ENCODE measurements at places on chromosomes 7 and 10.

GRCh38 chr7:29053105-29053872 lies 93.0 kb downstream of the CPVL start:
- no peak for DNase-seq

DNA sequence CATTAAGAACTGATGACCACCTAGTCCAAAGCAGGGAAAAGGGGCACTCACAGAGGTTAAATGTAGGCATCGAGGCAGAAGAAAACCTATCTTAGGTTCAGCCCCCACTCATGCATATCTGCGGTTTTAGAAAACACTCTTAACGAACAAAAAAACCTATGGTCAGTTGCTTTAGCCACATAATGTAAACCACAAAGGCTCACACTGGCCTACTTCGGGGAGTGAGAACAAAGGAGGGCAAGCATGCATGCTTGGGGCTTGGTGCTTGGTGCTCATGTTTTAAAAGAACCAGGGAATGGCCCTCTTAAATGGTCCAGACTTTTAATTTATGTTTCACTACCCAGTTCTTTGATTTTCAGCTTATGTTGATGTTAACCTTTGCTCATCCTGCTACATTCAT lies 14.2 kb downstream of the INSYN2A start:
- DNase-seq = no peak

GRCh38 chr7:114653364-114654088 lies 238.9 kb downstream of the FOXP2 start:
- DNase-seq = peak; percentile 57

DNA sequence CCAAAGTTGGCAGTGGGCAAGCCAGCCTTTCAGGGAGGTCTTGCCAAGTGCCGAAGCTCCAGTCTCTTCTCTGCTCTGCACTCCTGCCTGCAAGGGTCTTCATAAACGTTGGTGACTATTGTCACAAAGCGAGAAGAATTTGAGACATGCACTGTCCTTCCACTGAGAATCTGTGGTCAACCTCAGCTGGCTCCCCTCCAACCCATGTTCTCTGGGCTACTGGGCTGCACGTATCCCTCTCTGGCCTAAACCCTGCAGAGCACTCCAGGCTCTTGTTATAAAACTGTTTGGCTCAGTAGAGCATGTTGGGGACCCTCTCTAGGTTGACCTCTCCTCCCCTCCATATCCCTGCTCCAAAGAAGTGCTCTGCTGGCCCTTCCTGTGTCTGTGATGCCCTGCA lies 260.4 kb upstream of the NFE2L3 start:
- DNase-seq = no peak

- peak; percentile 52 for DNase-seq
Measured at GRCh38 chr7:32462977-32463376, 27.2 kb downstream of the LSM5 start.

- DNase-seq = no peak
Measured at GRCh38 chr7:143487566-143487965, 9.9 kb downstream of the TAS2R41 start.

GRCh38 chr7:27149842-27150567 lies 2.4 kb downstream of the HOXA3 start:
- no peak for DNase-seq

- no peak for DNase-seq
Measured at GRCh38 chr7:101614098-101614938, 14.8 kb downstream of the MYL10 start.

DNA sequence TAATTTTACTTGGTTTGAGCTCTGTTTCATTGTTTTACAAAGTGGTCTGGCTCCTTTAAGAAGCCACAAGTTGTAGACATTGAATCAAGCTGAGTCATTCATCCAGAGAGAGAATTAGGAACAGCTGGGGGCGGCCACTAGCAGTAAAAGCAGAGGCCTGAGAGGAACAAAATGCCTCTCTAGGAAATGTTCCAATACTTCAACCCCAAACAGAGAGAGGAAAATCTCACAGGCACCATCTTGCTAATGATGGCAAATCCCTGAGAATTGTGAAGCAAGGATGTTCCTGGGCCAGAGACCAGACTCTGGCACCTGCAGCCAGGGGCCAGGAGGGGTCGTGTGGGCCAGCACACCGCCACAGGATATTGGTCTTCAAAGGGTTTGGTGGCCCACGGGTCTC lies 26.5 kb upstream of the TRIL start:
- no peak for DNase-seq

- no peak for DNase-seq
Measured at GRCh38 chr10:48412081-48412480, 105.6 kb downstream of the MAPK8 start.

GRCh38 chr7:92915348-92915747 lies 79.0 kb upstream of the CDK6 start:
- DNase-seq = no peak

DNA sequence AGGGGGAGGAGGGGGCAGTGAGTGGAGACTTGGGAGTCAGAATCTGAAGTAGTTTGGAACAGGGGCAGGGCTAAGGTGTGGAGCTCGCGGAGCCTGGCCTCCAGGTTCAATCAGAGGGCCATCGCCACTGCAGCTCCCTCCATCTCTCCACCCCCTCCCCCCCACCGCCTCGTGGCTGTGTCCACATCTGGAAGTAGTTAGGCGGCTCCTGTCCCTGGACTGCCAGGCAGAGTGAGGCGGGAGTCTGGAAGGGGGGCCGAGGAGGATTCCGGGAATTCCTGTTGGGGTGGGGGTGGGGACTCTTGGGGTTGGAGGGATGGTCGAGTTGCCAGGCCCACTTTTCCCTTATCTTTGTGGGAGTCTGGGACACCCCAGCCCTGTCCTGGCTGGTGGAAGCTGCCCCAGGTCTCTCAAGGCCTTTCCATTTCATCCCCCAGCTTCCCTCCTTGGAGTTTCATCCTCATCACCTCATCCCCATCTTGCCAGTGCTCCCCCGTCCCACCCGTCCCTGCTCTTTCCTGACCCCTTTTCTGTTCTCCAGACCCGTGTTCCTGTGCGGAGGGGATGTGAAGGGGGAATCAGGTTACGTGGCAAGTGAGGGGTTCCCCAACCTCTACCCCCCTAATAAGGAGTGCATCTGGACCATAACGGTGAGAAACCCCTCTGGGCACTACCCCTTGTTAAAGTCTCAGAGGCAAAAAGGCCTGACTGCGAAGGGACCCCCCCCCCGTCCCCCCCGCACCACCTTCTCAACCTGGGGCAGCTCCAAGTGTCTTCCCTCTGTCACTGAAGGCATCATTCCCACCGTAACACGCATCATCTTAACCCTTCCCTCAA lies 944 bp downstream of the PCOLCE start:
- no peak for DNase-seq

- no peak for DNase-seq
Measured at GRCh38 chr10:122381680-122382079, 7.2 kb downstream of the PLEKHA1 start.

GRCh38 chr10:125411724-125412123 lies 251.4 kb upstream of the CTBP2 start:
- DNase-seq = no peak

DNA sequence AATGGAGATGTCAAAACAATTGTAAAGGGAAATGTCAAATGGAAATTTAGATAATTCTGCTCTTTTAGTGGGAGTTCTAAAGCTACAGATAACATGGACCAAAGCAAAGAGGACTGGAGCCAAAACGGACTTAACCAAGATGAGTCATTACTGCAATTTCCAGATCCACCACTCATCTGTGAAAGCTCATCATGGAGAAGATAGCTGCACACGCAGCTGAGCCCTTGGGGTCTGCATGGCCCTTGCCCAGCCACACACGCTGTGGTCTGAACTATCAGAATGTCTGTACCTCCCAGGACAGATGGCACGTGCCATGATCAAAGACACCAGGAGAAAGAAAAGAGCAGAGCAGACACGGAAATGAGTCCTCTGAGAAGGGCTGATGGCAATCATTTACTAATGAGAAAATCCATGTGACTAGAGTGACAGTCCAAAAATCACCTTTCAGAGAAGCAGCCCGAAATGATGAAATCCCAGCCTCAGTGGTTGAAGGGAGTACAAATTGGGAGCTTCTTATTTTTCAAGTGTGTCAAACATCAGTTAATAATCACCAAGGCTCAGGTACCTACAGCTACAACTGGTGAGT lies 177.9 kb upstream of the MGMT start:
- DNase-seq = no peak
